ENCODE measurements at places on chromosomes 5 and 9.

GRCh38 chr9:98597236-98597771 is 111.4 kb downstream of the GABBR2 start:
- DNase-seq, result no peak

GRCh38 chr5:156963125-156963524 is at the start of gene TIMD4:
Gene TIMD4, minus strand, starts transcription at chr5:156963226. Its CDS starts 28 bp downstream, at chr5:156963198.
- DNase-seq, result no peak

DNA sequence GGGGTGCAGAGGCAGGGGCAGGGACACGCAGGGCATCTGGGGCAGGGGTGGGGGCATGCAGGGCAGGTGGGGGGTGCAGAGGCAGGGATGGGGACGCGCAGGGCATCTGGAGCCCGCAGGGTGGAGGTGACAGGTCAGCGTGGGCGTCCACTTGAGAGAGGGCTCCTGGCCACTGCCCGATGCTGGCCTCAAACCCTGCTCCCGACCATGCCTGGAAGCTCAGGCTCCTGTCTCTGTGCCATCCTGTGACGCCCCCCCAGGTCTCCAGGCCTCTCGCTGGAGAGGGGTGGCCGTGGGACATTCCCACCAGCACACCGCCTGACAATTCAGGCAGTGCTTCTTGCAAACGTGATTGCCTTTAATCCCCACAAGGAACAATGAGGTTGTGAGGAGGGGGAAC is 33.0 kb downstream of the ZDHHC11B start:
- DNase-seq, result no peak

DNA sequence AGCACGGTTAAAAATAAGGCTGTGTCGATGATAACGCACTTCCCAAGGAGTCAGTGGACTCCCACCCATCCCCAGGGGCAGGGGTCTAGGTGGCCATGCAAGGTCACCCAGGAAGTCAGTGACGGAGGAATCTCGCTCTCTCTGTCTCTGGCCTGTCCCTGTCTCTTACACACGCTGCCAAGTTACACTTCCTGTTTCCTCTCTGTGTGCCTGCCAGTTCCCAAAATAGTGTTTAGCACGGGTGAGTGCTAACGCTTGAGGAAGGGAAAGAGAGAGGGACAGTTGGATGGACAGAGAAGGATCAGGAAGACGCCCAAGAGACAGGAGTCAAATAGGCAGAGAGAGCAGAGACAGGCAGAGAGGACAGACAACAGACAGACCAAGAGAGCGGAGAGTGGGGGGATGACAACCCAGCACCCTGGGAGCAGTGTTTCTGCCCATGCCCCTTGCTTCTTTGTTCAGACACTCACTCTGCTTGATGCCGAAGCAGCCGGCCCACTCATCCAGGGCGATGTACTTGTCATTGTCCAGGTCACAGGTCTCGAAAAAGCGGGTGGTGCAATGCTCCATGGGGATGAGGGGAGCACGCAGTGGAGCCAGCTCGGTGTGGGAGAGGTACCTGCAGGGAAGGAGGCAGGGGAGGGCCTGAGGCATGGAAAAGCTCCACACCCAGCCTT is 23.0 kb downstream of the SPARC start:
- no peak for DNase-seq

- DNase-seq, result no peak
Measured at GRCh38 chr5:95162231-95162992, 122.5 kb downstream of the MCTP1 start.

- no peak for DNase-seq
Measured at GRCh38 chr5:132204371-132205135, 23.1 kb downstream of the P4HA2 start.

- no peak for DNase-seq
Measured at GRCh38 chr5:151196556-151197290, 27.2 kb downstream of the CCDC69 start.

GRCh38 chr5:151618907-151619306 is 27.8 kb upstream of the FAT2 start:
- no peak for DNase-seq

DNA sequence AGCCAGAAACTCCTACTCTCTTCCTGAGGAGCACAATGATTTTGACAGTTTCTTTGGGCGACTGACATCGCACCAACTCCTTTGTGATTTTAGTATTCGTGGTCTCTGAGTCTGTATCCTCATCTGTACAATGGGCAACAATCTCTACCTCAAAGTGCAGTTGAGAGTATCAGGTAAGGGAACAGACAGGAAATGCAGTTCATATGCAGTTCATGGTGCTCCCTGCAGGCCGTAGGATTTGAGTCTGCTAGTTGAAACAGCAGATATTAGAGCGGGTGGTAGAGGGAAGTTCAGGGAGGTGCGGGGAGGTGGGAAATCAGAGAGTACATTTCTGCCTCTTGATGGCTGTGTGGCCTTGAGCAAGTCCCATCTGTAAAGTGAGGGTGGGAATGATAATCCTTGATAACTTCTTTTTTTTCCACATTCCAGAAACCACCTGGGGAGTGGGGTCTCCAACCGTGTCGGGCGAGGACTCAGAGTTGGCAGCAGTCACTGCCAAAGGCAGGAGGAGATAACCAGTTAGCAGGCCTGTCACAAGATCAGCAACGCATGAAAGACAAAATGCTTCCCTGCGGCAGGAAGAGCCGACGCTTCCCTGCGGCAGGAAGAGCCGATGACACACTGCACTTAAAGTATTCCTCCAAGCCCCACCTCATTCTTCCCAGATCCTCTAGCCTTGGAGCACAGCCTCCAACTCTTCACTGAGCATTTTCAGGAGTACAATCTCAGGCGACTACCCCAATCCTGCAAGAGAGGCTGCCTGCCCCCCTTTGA is 6.0 kb upstream of the NEK6 start:
- DNase-seq, result peak; percentile 80

- DNase-seq, result no peak
Measured at GRCh38 chr5:81246697-81247096, 13.6 kb downstream of the CKMT2 start.

GRCh38 chr9:133147412-133148198 is 16.1 kb downstream of the GBGT1 start:
- DNase-seq, result peak; percentile 82

GRCh38 chr9:73229543-73229942 is 77.9 kb downstream of the ANXA1 start:
- no peak for DNase-seq

- DNase-seq, result no peak
Measured at GRCh38 chr5:149581931-149582768, 852 bp downstream of the ARHGEF37 start.

- DNase-seq, result peak; percentile 86
Measured at GRCh38 chr9:129570450-129571297, 50.2 kb downstream of the C9orf50 start.

DNA sequence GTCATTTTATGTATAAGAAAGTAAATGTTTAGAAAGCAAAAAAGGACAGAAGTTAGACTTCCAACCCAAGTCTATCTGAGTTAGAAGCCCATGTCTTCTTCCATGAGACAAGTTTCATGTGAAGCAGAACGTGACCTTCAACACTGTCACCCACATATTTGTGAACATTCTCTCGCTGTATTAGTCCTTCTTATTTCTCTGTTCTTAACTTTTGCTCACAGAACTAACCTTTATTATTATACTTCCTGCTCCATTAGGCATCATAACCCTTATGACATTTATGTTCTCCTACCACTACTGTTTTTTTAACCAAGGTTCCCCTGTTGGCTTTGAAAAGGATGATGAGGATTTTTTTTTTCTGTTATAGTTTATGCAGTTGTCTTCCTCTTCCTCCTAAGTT is 238.8 kb downstream of the ZNF608 start:
- no peak for DNase-seq

GRCh38 chr5:165569551-165569950 is 2064.1 kb downstream of the MAT2B start:
- DNase-seq, result no peak

DNA sequence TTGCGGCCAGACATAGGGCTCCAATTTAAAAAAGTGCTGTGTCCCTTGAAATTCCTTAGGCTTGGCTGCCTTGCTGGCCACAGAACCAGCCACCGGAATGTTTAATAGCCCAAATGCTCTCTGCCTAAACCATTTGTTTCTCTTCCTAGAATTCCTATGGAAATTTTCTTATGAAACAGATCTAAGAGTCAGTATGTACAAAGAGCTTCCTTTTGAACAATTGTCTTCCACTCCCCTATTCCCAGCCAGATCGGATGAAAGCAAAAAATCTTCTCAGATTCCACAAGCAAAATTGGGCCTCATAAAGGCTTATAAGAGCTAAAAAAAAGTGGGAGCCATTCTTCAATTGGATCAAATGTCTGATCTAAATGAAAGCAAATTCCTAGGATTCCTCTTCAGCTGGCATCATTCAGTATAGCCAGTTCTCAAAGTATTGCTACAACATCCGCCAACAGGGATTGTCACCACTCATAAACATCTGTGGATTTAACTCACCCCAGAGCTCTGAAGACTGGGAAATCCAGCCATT is 104.3 kb downstream of the CEMIP2 start:
- peak; percentile 55 for DNase-seq

DNA sequence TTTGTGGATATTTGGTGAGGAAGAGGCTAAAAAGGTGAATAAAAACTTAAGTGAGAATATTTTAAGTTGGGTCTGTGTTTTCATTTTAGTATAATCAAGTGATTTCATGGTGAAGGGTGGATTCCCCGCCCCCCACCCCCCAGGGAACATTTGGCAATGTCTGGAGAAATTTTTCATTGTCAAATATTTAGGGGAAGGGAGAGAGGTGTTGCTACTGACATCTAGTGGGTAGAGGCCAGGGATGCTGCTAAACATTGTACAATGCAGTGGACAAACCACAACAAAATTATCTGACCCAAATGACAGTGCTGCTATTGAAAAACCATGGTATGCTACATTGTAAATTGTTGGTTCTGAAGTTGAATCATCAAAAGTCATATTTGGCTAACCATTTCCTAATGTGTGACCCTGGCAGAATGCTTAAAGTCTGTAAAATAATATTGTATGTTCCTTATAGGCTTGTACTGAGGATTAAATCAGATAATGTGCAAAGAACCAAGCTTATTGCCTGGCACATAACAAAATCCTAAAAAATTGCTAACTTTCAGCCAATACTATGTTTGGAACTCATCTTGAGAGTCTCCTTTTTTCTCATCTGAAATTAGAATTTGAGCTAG is 5.6 kb downstream of the C5orf24 start:
- DNase-seq, result peak; percentile 64

DNA sequence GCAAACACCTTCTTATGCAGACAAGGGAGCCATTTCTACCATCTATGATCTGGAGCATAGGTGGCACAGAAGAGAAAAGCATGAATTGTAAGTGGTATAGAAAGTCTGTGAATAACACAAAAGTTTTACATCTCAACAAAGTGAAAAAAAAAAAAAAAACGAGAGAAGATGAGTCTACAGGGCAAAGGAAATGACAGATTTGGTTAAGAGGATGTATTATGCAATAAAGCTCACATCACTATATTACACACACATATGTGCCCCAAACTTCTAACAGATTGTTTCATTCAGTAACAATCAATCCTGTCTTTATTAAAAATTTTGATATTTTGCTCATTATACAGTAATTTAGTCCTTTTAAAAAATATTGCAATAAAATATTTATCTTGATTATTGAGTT is 49.8 kb downstream of the CERT1 start:
- DNase-seq, result peak; percentile 52

DNA sequence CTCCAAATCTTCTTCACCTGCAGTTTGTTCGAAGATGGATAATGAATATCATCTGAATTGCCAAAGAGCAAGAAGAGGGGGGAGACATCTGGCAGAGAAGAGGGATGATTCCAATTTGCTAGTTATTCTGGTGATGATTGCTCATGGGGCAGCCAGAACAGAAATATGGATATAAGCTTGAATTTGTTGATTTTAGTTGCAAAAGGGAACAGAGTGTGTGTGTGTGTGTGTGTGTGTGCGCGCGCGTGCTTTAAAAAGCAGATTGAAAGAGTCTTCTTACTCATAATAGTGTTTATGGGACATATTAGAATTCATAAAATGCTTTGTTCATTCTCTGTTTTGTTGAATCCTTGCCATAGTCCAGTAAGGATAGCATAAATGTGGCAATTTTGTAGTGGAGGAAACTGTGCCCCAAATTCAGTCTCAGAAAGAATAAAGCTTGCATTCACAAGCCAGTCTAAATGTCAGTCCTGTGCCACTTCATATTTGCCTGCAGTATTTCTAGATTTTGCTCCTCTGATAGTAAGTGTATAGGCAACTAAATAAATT is 436.3 kb upstream of the KLF4 start:
- DNase-seq, result no peak

GRCh38 chr9:34686732-34687131 is 4.3 kb downstream of the CCL19 start:
- peak; percentile 43 for DNase-seq

GRCh38 chr9:109912726-109913460 is 132.9 kb downstream of the PALM2AKAP2 start:
- peak; percentile 20 for DNase-seq

Data from GM03348 (cell line).